Omental fat pad (tissue), 4 donors: ENCODE measurements at places on chromosomes 3 and 15.

DNA sequence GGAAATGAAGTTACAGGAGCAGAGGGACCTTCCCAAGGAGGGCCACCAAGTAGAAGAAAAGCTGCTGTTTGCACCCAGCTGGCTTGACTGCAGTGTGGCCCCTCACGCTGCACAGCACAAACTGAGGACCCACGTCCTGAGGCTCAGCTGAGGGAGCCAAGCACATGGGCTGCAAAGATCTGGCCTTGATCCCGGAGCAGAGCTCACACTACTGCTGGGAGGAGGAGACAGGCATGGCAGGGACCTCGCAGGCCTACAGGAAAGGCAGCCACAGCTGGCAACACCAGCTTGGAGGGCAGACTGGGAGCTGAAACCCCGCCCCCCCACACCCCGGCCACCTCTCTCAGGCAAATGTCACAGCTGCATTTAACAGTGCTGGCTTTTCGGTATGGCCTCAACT lies 39.7 kb downstream of the KLHL25 start:
- DNase-seq = peak; percentile 16

- DNase-seq = no peak
Measured at GRCh38 chr3:192408647-192409200, 318.6 kb downstream of the FGF12 start.

DNA sequence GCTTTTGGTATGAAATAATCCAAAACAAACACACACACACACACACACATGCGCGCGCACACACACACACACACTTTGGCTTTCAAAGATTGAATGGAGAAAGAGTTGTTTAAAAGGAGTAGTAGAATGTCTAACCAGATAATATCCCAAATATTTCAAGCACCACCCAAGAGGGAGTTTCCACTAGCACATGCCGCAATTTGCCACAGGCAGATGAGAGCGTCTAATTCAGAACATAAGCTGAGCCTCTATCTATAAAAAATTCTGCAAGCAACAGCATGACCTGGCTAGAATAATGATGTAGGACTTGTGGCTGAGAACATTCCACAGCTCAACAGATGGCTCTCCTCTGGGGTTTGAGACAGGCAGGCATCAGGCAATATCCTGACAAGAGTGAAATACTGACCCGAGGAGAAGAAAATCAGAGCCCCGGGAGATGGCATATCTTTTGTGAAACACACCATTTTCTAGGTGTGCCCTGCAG lies 302.5 kb upstream of the GADL1 start:
- peak; percentile 29 for DNase-seq

GRCh38 chr3:30864836-30865235 lies 29.6 kb downstream of the GADL1 start:
- no peak for DNase-seq

- no peak for DNase-seq
Measured at GRCh38 chr3:128242818-128243601, 89.7 kb downstream of the EEFSEC start.

DNA sequence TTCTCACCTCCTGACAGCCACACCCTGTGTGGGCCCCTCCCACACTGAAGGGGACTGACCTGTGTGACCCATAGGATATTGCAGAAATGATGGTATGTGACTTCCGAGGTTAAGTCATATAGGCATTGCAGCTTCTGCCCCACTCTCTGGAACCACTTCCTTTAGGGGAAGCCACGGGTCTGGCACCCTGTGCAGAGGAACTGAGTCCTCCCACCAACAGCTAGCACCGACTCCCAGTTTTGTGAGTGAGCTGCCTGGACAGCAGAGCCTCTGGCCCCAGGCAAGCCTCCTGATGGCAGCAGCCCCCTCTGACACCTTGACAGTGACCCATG lies 24.6 kb upstream of the SLC6A6 start:
- DNase-seq = no peak

DNA sequence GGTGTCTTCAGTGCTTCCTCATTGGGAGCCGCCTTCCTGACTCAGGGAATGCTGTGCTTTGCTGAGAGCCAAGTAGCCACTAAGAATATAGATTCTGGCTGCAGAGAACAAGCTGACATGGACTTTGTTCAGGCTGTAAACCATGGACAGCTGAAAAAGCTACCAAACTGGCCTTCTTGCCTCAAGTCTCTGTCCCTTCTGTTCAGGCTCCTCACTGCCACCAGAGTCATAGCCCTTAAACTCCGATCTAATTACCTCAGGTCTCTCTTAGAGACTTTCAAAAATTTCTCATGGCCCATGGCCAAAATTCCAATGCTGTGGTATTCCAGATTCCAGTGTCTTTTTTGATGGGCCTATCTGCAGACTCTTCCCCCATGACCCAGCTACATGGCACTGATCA lies 19.4 kb upstream of the PTX3 start:
- DNase-seq = no peak

DNA sequence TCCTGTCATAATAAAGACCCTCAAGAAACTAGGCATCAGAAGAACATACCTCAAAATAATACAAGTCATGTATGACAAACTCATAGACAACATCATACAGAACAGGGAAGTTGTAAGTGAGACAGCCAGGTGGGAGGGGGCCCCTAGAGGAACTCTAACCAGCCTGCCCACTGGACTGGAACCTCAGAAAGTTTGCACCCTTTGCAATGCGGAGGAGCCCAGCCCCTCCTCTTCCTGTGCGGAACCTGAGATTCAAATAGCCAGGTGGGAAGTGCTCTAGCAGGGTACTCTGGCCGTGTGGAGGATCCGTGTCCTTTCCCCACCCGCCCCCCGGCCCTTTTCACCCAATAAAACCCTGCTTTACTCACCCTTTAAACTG lies 387.0 kb upstream of the CBLB start:
- DNase-seq = no peak

- no peak for DNase-seq
Measured at GRCh38 chr3:149552700-149553099, 78.2 kb downstream of the TM4SF4 start.

DNA sequence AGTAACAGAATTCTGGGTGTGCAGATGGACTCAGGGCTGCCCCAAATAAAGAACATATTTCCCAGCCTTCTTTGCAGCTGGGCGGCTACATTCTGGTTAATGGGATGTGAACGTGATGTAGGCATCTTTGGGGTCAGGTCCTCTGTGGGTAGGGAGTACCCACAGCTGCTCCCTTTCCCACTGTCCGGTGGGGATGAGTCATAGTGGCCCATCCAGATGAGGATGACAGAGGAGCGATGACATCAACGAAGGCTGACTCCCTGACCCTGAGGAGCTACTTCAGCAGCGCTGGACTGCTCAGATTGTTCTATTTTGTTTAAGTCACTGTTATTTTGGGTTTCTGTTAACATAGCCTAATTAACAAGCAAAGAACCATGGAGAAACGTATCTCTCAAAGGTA lies 38.0 kb downstream of the SRPRB start:
- no peak for DNase-seq

DNA sequence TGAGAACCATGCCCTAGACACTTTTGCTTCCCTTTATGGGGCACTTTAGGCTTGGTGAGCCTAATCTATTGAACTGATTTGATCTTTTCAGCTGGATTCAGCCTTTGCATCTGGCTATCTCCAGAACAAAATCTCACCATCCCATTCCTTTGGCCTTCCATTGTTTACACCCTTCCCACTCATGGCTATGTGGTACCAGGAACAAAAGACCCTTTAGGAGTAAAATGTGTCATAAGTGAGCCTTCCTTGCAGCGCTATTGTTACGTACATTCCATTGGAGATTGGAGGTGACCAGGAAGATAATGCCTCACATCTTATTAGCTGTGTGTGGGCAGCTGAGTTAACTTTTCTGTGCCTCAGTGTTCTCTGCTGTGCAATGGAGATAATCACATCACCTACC lies 188.4 kb downstream of the SATB1 start:
- no peak for DNase-seq
